ENCODE measurements at places on chromosomes 3 and 15.

- no peak for DNase-seq
Measured at GRCh38 chr3:152176998-152177397, 91.7 kb upstream of the MBNL1 start.

- DNase-seq = no peak
Measured at GRCh38 chr3:183489455-183490210, 61.2 kb upstream of the MCF2L2 start.

DNA sequence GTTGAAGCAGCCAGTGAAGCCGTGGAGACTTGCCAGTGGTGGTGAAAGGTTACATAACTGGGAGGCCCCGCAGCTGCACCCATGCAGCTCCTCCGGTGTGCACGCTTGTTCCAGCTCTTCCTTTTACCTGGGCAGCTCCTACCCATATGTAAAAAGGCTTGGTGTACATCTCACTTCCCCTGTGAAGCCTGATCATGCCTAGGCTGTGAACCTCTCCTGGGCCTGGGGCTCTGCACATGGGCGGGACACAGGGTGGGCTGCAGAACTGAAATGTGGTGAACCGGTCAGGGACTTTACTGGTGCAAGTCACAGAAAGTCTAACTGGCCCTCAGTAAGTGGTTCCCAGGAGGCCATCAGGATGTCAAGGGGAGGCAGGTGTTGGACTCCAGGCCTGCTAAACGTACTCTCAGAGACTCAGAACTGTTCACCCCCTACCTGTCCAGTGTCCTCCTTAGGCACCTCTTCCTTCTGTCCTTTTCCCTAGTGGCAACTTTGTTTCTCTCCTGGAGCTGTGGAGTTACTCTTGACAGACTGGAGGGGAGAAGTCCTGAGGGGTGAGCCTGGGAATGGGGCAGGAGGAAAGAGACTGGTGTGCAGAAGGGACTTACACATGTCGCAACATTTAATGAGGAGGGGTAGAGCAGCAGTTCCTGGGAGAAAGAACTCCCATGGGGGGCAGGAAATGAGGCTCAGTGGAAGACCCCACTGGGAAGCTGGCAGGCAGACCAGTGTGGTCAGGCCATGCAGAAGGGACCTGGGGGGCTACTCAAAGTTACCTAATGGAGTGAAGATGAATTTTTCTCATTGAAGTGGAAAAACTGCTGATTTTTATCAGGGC is 148.1 kb downstream of the EEFSEC start:
- no peak for DNase-seq

- no peak for DNase-seq
Measured at GRCh38 chr3:144771381-144771870, 799.8 kb downstream of the DIPK2A start.

GRCh38 chr3:65992106-65992505 is 46.6 kb downstream of the MAGI1 start:
- DNase-seq = no peak

GRCh38 chr15:67397139-67397538 is 123.8 kb upstream of the C15orf61 start:
- DNase-seq = no peak

- DNase-seq = no peak
Measured at GRCh38 chr3:40166997-40167396, 142.5 kb upstream of the EIF1B start.

- no peak for DNase-seq
Measured at GRCh38 chr3:9196020-9196419, 53.4 kb downstream of the SRGAP3 start.

DNA sequence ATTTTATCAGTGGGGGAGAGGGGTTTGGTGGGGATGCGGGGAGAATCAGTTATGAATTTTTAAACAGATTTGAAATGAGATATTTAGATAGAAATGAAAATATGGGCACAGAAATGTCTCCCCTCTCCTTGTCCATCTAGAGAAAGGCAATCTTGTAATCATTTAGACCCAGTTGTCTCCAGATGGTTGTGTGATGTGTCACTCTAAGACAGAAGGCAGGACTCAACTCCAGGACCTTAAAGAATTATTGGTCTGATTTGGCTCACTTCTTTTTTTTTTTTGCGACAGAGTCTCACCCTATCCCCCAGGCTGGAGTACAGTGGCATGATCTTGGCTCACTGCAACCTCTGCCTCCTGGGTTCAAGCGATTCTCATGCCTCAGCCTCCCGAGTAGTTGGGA is 77.2 kb downstream of the EOMES start:
- no peak for DNase-seq

- no peak for DNase-seq
Measured at GRCh38 chr15:101088271-101088670, 163.6 kb downstream of the CHSY1 start.

DNA sequence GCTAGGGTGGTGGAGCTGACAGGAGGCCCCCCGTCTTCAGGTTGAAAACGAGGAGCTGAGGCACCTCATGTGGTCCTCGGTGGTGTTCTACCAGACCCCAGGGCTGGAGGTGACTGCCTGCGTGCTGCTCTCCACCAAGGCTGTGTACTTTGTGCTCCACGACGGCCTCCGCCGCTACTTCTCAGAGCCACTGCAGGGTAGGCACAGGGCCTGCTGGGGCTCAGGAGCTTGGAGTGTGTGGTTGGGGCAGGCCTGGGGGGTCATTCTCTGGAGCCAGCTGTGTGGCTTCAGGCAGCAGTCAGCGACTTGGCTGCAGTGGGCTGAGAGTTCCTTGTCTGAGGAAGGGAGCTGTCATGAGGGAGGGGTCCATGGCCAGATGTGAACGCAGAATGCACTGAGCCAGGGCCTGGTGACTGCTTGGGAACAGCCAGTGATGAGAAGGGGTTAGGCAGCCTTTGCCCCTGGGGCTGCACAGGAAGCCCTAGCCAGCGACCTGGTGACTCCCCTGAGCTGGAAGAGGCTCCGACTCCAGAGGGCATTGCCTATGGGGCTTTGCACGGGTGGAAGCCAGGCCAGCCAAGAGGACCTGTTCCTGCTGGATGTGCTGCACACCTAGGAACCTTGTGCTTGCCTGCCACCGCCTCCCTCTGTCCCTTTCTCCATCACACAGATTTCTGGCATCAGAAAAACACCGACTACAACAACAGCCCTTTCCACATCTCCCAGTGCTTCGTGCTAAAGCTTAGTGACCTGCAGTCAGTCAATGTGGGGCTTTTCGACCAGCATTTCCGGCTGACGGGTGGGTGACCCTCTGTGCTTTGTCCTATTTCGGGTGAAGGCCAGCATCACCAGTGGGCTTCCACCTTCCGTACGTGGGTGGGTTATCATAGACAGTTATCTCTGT is 4.9 kb upstream of the STAB1 start:
- DNase-seq = no peak

DNA sequence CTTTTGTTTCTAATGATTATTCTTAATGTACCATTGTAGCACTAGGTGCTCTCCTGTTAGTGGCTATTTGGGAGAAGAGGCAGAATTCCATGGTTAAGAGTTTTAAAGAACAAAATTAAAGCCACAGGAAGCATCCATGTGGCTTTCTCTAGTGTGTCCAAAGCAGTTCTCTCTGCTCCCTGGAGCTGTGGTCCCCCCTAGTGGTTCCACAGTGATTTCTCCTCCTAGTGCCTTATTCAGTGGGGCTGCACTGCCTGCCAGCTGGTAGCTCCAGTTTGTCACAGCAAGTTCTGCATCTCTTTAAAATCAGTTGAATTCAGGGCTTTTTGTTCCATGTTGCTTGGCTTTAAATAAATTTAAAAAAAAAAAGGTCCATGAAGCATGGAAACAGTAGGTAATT is 39.6 kb upstream of the FAM98B start:
- DNase-seq = peak; percentile 17

- no peak for DNase-seq
Measured at GRCh38 chr3:132662212-132662611, 2.1 kb downstream of the UBA5 start.

GRCh38 chr15:73809728-73810501 is 56.8 kb upstream of the INSYN1 start:
- DNase-seq = no peak

DNA sequence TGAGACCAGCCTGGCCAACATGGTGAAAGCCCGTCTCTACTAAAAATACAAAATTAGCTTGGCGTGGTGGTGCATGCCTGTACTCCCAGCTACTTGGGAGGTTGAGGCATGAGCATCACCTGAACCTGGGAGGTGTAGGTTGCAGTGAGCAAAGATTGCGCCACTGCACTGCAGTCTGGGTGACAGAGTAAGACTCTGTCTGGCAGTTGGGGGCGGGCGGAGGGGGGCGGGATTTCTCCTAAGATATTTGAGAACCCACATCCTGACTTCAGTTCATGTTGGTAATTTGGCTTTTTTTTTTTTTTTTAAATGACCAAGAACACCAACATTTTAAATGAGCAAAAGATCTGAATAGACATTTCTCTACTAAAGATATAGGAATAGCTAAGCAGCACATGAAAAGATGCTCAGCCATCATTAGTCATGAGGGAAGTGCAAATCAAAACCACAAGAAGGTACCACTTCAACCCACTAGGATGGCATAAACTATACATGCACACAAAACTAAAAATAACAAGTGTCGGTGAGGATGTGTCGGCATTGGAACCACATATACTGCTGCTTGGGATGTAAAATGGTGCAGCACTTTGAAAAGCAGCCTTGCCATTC is 75.6 kb upstream of the LMOD3 start:
- peak; percentile 77 for DNase-seq

DNA sequence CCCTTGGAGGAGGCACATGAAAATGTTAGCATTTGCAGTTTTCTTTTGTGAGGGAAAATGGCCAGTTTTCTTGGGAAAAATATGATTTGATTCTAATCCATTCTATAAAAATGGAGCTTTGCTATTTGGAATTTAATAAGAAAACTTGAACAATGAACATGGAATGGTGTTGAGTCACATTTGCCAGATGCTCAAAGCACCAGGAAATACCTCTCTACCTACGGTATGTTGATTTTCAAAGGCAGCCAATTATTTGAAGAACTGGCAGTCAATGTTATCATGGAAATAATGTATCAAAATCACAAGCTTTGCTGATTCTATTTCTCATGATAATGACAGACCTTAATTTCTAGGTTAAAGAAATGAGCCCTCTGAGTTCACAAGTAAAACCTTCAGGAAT is 14.9 kb downstream of the NME9 start:
- DNase-seq = no peak

DNA sequence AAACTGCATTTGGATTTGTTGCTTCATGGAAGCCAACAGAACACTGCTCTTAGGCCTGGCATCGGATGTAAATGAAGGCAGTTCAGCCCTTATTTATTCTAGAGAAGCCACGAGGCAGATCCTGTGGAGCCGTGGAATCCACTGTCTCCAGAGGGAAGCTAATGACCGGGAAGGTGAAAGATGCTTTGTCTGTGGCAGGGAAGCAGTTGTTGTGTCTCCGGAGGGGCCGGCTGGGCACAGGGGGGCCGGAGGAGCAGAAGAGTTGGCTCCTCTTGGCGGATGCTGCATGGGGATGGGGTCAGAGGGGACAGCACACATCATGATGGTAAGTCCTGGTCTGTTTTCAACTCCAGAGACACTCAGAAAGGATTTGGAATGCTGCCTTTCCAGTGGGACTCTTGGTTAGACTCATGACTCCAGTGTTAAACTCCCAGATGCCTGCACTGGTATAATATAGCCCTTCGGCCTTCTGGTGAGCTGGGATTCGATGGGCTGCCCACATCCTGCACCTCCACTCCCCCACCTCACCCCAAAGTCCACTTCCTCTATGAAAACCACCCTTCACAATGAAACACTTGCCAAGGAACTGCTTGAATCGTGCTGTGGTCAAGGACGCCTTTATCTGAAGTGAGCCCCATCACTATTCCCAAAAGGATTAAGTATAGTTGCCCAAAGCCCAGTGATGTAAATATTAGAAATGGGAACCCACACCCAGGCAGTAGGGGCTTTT is 33.6 kb downstream of the TPM1 start:
- DNase-seq = no peak

- peak; percentile 50 for DNase-seq
Measured at GRCh38 chr3:52532838-52533622, 627 bp downstream of the NT5DC2 start.

GRCh38 chr3:114624047-114624445 is 330.2 kb downstream of the TIGIT start:
- DNase-seq = no peak

DNA sequence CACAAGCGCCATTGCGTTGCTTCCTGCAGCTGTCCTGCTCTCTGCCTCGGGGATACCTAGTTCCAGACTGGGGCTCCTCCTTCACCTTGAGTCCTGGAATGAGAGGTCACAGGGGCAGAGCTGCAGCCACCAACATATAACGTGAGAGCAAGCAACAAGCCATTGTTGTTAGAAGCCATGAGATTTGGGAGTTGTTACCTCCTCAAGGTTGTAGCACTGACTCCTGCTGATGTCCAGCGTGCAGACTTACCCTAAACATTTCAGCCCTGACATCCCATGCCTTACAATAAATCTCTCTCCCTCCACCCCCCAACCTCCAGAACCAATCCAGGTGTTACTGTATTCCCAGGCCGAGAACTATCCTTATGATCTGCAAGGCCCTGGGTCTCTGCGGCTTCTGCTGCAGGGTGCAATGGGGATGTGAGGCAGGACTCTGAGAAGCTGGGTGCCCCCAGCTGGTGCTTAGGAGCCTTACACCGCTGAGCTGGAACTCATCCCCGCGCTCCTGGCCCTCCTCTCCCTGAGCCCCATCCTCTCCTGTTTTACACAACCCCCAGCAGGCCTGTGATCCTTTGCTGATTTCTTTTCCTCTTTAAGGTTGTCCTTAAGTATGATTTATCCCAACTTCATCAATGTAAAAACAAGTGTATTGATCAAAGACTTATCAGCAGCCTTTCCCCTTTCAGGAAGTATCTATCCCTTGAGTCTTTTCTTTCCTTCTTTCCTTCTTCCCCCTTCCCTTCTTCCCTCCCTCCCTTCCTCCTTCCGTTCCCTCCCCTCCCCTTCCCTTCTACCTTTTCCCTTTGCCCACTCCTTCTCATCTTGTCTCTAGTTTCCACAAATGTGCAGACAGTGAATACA is 84.2 kb upstream of the ABHD2 start:
- peak; percentile 12 for DNase-seq

DNA sequence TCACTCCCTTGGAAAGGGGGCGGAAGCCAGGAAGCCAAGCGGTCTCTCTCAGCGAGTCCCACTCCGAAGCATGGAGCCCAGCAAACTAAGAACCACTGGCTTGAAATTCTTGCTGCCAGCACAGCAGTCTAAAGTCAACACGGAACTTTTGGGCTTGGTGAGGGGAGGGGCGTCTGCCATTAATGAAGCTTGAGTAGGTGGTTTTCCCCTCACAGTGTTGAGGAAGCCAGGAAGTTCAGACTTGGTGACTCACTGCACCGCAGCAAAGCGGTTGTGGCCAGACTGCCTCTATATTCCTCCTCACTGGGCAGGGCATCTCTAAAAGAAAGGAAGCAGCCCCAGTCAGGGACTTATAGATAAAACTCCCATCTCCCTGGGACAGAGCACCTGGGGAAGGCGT is 665.4 kb upstream of the CBLB start:
- peak; percentile 71 for DNase-seq

DNA sequence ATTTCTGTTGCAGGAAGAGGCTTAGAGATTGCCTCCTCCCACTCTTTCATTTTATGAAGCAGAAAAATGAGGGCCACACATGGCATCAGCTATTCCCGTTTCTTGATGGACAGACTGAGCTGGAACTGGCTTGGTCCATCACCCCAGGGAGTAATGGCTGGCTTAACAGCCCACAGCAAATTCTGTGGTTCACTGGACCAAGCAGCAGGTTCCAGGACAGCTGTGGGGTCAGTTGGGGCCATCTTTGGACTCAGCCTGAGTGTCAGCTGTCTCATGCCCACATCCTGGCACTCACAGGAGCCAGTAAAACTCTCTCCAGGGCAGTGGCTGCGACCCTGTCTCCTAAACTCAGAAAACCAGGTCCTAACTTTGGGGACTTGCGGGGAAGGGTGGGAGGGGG is 36.5 kb downstream of the ZDHHC19 start:
- no peak for DNase-seq

Data from stimulated activated CD4-positive, alpha-beta T cell treated with anti-CD3 and anti-CD28 coated beads, Interleukin-15, amount 100 ng/mL, for 24 hours (primary cell).